ENCODE measurements at places on chromosomes 7 and 10.
A peak's percentile ranks its signal among the peaks of the same experiment; 100 is the strongest.

GRCh38 chr10:12730809-12731519, 270.5 kb downstream of the CCDC3 start:
- no peak for DNase-seq

DNA sequence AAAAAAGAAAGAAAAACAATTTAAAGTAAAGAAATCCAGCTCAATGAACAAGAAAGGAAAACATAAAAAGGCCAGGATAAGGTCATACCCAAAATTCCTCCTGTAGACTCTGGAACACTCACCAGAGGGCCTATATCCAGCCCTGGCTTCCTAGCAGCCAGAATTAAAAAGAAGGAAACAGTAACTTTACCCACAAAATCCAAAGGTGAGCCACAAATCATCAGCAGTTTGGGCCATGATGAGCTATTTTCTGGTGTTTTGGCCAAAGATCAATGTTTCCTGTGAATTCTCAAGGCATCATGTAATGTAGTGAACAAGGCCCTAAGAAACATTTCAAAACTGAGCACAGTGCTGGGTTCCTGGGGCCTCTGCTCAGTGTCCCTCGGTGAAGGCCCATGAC, 87.8 kb downstream of the LARP4B start:
- DNase-seq, result no peak

GRCh38 chr7:24882989-24883621, 96.9 kb downstream of the OSBPL3 start:
- no peak for DNase-seq

DNA sequence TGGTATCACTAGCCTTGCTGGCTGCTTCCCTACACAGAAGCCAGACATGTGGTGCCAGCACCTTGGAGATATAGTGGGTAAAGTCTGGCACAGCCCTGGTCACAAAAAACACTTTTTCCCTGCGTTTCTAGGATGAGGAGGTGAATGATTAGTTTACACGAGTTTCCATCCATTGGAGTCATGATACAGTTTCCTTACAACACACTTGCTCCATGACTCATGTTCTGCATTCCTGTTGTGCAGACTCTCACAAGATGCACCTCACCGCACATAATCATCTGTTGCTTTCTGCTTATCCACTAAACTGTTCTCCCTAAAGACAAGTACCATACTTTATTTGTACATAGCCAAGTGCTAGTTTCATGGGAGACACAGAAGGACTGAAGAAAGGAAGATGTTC, 747.1 kb upstream of the GALNT17 start:
- no peak for DNase-seq

DNA sequence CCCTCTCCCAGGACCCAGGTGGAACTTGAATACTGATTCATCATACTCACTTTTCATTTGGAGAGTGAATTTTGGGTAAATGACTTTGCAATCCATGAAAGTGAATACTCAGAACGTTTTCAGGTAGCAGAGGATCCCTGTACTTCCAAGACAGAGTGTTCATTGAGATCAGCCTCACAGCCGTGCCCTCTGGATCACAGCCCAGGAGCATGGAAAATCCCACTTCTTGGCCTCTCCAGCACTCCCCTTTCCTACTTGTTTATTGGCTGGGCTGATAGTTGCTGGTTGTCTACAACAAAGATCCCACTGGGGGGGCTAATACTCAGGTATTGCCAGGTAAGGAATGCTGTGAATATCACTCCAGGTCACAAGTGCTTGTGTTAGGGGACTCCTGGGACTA, 5.9 kb downstream of the GCK start:
- no peak for DNase-seq

DNA sequence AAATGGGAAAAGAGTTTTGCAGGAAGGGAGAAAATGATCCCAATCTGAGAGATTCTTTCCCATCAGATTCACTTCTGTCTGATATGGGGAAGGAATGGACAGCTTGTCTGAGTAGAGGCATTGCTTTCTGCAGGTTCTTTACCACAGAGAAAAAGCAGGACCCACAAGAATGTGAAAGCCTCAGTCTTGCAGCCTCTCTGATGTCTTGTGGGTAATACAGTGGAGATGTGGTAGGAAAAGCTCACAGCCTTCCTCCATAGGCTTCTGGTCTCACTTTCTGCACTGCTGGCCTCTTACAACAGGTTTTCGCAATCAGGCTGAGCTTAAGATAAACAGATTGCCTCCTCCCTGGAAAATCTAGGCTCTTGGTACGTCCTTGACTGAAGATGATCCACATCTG, 551 bp downstream of the IFIT1 start:
- DNase-seq, result no peak

GRCh38 chr7:55165176-55165861, 146.5 kb downstream of the EGFR start:
- no peak for DNase-seq

- no peak for DNase-seq
Observed at GRCh38 chr10:103769176-103769575, 86.2 kb downstream of the SH3PXD2A start.

GRCh38 chr7:92763636-92764423, 72.5 kb downstream of the CDK6 start:
- DNase-seq, result peak; percentile 22

- no peak for DNase-seq
Observed at GRCh38 chr10:97684866-97685394, 2.1 kb downstream of the AVPI1 start.

GRCh38 chr10:119383174-119383856, 159.2 kb downstream of the RGS10 start:
- DNase-seq, result peak; percentile 0

DNA sequence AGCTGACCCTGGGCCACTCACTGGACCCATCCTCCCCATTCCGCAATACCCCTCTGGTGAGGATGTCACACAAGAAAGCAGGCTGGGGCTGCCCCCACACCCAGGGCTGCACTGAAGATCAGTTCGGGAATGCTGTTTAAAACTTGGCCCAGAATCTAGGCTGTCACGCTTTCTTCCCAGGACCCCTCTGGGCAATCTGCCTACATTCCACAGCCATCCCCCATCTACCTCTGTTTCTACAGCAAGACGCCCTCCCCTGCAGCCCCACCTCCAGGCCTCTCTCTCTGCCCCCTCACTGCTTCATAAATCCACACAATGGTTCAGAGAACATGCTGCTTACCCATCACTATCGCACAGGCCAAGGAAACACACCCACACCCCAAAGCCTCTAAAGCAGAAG, 36.1 kb downstream of the XPNPEP1 start:
- no peak for DNase-seq

- DNase-seq, result no peak
Observed at GRCh38 chr7:157383868-157384267, 47.1 kb downstream of the DNAJB6 start.

DNA sequence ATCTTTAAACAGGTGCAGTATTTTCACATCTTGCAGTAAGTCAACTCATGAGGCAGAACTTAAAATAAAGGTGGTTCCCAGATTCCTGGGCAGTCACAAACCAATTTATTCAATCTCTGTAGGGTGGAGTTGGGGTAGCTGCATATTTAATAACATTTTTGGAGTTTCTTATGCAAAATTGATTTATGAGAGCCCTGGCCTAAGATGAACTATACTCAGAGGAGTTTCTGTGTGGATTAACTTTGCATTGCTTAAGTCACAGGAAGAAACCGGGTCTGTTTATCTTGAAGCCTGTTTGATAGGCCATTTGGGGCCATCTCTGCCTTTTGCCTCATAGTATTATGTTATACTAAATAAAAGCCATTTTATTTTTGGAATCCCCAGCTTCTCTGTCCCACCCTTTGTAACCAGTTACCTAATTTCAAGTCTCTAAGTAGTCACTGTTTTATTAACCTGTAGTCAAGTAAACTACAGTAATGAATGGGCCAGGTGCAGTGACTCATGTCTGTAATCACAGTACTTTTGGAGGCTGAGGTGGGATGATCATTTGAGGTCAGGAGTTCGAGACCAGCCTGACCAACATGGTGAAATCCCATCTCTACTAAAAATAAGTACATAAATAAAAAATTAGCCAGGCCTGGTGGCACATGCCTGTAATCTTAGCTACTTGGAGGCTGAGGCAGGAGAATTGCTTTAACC, 104.4 kb upstream of the FAM3C start:
- DNase-seq, result no peak

DNA sequence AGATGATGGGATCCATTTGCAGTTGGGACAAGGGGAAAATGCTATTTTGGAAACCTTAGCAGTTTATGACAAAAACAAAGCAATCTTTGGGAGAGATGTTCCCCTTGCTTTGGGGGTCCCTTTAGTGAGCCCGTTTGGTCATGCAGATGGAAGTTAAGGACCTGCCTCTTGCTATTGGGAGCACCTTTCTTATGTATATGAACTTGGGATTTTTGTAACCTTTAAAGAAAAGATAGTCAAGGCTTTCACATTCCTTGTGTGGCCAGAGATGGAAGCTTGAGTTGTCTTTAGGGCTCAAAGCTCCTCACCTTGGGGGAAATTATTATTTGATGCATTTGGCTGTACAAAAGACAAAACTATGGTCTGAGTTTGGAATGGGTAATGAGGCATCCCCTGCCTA, 179.0 kb upstream of the PLPP4 start:
- DNase-seq, result no peak

DNA sequence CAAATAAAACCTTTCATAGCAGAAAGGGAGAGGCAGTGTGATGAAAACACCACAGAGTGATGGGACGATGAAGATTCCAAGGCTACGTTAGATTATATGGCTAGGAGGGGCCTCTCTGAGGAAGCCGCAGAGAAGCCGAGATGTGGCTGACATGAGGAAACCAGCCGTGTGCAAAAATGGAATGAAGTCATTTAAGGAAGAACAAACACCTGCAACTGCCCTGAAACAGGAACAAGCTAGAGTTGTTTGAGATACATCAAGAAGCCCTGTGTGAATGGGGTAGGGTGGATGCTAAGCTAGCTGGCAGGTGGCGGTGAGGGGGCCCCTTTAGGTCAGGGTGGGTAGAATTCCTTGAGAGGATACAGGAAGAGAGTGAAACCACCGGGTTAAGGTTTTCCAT, 129.5 kb downstream of the KLF6 start:
- DNase-seq, result no peak

DNA sequence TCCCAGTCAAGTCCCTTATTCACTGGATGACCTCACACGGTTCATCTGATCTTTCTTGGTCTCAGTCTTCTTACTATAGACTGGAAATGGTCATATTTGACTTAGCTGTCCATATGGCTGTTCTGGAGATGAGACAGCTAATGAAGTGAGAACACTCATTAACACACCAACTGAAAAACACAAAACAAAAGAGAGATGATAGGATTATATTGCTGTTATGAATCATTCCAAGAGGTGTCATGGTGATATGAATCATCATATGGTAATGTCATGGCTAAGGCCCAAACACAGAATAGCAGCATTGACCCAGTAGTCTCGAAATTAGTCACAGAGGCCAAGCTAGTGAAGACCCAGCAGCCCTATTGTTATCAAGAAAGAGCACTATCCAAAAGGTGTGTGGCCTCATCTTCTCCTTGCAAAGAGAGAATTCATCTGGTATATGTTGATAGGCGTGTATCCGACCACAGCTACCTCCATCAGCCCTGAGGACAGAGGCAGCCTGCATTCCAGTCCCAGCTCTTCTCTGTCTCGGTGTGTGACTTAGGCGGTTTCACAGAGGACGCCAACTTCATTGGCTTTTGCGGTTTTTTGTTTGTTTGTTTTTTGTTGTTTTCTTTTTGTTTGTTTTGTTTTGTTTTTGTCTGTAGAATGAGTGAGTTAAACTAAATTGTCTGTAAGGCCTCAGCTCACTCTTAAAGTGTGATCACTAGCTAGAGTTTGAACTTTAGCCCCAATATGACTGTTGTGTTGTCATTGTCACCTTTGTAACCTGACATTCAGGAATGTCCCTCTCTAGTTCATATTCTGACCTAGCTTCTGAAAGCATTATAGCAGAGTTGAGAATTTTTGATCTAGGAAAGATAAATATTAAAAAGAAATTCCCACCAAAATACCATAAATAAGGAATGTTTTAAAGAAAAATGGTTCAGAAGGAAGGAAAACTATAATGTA, 97.4 kb upstream of the PDCD4 start:
- no peak for DNase-seq

GRCh38 chr10:125626671-125627070, 56.3 kb downstream of the TEX36 start:
- no peak for DNase-seq

DNA sequence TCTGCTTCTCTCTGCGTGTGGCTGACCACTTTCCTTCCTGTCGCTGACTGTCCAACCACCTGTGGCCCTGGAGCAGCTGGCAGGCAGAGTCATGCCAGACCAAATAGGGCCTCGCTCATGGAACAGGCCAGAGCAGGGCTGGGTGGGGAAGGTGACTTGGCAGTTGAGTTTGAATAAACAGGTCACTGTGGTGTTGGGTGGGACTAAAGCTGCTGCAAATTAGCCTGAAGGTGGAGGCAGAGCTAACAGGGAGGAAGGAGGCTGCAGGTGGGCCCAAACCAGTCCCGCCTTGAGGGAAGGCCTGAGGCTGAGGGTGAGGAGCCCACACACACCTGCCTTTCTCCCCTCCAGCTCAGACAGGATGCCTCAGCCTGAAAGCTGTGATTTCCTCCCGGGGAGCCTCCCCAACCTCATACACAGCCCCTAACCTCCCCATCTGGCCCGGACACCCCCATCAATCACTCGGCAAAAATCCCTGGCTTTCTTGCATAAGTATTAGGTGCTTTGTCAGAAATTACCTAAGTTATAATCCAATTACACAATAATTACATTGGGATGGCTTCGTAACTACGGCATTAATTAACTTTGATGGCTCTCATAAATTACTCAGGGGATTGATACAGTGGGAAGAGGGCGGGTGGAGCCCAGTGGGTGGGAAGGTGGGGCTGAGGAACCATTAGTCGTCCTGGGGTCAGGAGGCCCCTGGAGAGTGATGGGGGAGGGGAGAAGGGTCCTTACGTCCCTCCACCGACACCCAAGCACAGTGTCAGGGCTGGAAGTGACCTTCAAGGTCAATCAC, 97.7 kb upstream of the PCBD1 start:
- peak; percentile 70 for DNase-seq

- DNase-seq, result peak; percentile 16
Observed at GRCh38 chr10:1654811-1655356, 82.4 kb downstream of the ADARB2 start.

GRCh38 chr7:125396466-125397151, 467.0 kb upstream of the POT1 start:
- DNase-seq, result no peak

- DNase-seq, result no peak
Observed at GRCh38 chr7:81767926-81768325, 1.9 kb downstream of the HGF start.

DNA sequence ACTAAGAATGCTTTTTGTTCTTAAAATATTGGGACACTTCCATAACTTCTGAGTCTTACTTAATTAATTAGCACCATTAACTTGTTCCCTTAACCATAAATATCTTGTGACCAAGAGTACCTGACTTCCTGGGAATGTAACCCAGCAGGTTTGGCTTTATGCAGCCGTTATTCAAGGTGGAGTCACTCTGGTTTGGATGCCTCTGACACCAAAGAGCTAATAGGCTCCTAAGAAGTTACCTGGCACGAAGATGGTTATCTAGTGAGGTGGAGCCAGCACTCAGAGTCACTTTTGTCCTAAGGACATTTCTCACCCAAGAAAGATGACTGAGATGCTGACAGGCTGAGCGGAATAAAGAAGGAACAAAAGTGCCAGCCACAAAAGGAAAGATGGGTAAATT, 172.3 kb downstream of the C1GALT1 start:
- no peak for DNase-seq

- peak; percentile 93 for DNase-seq
Observed at GRCh38 chr7:100088621-100089457, at the start of gene COPS6. Gene COPS6, plus strand, starts transcription at chr7:100088969. Its CDS starts 22 bp downstream, at chr7:100088991.

- DNase-seq, result no peak
Observed at GRCh38 chr7:142932386-142933091, 1.0 kb downstream of the TRPV5 start.

- DNase-seq, result no peak
Observed at GRCh38 chr7:14419531-14419930, 430.1 kb upstream of the ETV1 start.

GRCh38 chr7:963236-964078, 9.0 kb upstream of the ADAP1 start:
- DNase-seq, result peak; percentile 33
